Activated CD4-positive, alpha-beta memory T cell treated with anti-CD3 and anti-CD28 coated beads, Interleukin-2, amount 10 ng/mL, durations not matched to agents 7 days and 5 days (primary cell): ENCODE measurements at places on chromosomes 6 and 20. TPM values are rescaled to one million over a fixed set of nuclear protein-coding genes. Genes with fewer than 3 reads are reported as not detected.

GTSF1L gene
- total RNA-seq = not detected

MTFR2 gene
- 20.4 TPM for total RNA-seq

UBE2C gene
- 184 TPM for total RNA-seq

DNA sequence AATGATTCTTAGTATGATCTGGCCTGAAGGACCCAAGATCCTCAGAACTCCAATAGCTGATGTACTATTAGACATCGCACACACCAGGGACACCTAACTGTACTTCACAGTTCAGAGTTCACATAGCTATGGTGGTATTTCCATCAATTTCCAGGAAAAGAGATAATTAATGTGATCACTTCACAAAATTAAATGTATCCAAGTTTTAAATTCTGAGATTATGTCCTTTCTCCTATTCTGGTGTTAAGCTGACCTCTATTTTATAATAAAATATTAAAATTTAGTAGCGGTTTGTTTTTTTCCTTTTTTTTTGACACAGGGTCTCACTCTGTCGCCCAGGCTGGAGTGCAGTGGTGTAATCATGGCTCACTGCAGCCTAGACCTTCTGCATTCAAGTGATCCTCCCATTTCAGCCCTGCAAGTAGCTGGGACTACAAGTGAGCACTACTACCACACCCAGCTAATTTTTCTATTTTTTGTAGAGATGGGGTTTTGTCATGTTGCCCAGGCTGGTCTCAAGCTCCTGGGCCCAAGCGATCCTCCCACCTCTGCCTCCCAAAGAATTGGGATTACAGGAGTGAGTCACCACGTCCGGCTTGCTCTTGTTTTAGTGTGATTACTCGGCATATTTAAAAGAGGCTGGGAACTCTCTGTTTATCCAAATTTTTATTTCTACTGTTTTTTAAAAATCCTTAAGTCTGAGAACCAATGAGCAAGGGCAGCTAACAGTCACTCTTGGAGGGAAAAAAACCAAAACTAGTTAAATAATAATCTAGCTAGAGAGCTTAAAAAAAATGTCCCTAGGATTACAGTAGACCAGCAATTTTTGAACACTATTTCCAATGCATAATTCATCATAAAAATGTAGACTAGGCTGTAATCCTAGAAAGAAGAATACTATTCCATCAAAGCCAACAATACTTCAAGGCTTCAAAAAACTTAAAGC, 16.0 kb downstream of the KIF13A start:
- H3K36me3 ChIP-seq = no peaks in the 10 kb centered on the region
- H3K4me1 ChIP-seq = no peaks in the 10 kb centered on the region
- no peak for DNase-seq
- no peak overlapping the region for H3K4me3 ChIP-seq

RFX6 gene
- not detected for total RNA-seq

KIAA1755 gene
- not detected for total RNA-seq

- H3K4me3 ChIP-seq = no peak overlapping the region
- no peaks in the 10 kb centered on the region for H3K36me3 ChIP-seq
- no peak for DNase-seq
- peaks cover 4% of the 10 kb centered on the region for H3K27me3 ChIP-seq
These were observed 39.0 kb downstream of the TTLL9 start for GRCh38 chr20:31909253-31910070.

DNA sequence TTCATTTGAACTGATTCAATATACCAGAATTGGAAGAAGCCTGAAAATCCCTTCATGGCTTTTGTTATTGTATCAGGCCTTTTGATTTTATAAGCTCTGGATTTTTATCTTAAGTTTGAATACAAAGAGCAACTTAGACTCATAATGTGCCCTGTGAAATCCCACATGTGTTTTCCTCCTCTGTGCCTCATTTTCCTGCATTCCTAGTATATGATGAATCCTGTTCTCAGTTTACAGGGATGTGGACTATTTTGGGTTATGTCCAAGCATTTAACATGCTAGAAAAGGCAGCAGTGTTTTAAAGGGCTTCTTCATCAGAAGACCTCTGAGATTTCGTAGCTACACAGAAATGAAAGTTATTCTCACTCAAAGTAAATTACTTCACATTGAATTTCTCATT, 455.0 kb downstream of the RFPL4B start:
- no peaks in the 10 kb centered on the region for H3K4me1 ChIP-seq
- no peak overlapping the region for H3K4me3 ChIP-seq
- no peaks in the 10 kb centered on the region for H3K27me3 ChIP-seq
- no peak overlapping the region for H3K27ac ChIP-seq
- no peak for DNase-seq
- H3K36me3 ChIP-seq = no peaks in the 10 kb centered on the region

GPLD1 gene
- 0.18 TPM for total RNA-seq

NKX2-2 gene
- not detected for total RNA-seq

DNA sequence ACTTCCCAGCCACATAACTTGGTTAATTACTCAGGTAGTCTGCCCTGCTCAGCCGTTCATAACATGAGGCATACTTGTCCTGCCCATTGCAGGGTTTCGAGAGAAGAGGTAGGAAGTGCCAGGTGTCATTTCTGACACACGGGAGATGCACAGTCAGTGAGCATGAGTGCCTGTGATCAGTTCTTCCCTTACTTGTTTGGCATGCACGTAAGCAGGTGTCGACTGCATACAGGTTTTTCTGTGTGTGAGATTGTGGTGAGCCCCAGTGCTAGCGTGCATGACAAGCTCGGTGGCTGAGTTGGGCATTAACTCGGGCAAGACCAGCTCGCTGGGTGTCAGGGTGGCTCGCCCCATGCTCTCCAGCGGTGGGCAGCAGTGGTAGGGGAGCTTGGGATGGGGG, 51.2 kb upstream of the SLC22A1 start:
- no peaks in the 10 kb centered on the region for H3K27me3 ChIP-seq
- DNase-seq = no peak
- H3K4me1 ChIP-seq = peaks cover 64% of the 10 kb centered on the region
- H3K36me3 ChIP-seq = peaks cover 85% of the 10 kb centered on the region
- no peak overlapping the region for H3K4me3 ChIP-seq
